ENCODE measurements at places on chromosomes 12 and 14.

DNA sequence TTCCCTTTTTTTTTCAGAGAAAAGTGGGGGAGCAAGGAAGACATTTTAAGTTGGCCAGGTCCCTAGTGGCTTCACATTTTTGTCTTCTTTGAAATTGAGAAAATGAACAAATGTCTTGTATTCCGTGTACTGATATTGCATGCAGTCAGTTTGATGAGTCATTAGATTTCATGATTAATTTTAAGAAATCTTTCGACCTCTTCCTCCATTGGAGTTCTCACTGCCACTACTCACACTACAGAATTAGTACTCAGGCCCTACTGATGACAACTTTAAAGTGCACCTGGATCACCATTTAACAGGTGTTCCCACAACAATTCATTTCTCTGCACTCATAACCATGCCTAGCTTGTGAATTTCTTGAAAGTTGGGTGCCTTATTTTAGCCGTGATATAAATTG lies 50.5 kb downstream of the SAMD4A start:
- no peak overlapping the region for H3K27ac ChIP-seq
- H3K27me3 ChIP-seq = no peaks in the 10 kb centered on the region
- no peak for DNase-seq
- H3K4me3 ChIP-seq = no peak overlapping the region

DNA sequence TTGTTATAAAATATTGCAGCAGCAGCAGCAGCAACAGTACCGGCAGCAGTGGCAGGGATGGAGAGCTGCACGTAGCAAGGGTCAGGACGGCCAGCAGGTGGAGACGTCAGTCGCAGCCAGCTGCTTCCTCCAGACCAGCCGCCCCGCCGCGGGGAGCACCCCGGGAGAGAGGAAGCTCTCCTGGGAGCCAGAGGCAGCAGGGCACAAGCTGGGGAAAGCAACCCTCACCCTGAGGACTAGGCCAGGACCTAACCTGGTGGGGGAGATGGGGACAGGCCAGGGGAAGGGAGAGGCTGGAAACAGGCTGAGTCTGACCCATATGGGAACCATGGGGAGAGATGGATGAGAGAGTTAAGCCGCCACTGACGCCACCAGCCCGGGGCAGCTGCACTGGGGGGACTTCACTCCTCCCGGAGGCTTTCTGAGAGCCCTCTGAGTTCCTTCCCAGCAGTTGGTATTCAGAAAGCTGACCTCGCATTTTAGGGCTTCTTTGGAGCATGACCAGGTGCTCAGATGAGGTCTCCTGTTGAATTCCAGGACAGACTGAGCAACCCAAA lies 56.3 kb downstream of the SPTB start:
- no peaks in the 10 kb centered on the region for H3K36me3 ChIP-seq
- H3K4me1 ChIP-seq = peaks cover 13% of the 10 kb centered on the region
- no peak overlapping the region for H3K4me3 ChIP-seq
- no peak overlapping the region for H3K27ac ChIP-seq

DNA sequence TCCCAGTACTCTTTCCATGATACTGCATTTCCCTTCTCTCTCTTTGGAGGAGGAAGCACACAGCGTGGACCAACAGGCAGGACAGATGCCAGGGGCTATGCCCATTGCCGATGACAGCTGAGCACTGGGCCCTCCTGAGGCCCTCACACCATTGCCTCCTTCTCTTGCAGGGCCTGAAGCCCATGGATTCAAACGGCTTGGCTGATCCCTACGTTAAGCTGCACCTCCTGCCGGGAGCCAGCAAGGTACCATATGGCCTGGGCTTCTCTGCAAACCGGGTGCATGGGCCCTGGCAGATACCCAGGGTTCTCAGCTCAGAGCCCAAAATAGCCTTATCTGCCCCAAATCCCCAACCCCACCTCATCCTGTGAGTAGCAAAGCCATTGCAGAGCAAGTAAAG lies 25.2 kb upstream of the OAS1 start:
- DNase-seq = no peak
- no peaks in the 10 kb centered on the region for H3K27me3 ChIP-seq
- H3K4me1 ChIP-seq = no peaks in the 10 kb centered on the region
- H3K36me3 ChIP-seq = no peaks in the 10 kb centered on the region
- no peak overlapping the region for H3K27ac ChIP-seq

DNA sequence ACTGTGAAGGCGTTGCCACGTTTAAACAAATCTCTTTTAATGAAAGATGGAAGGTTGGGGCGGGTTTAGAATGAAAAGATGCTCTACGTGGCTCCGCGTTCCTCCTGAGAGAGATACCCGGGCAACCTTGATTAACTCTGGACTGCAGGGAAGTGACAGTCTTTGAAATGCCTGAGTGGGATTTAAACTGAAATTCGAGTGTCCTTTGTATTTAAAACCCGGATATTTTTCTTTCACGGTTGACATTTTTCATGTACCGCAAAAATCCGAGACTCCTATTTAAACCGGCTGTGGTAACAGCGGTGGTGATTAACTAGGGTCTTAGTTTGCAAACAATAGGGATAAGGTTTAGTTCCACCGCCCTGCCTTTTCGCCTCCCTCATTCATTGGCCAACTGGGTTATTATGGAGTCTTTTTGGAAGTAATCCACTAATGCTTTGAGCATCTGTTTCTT lies 707 bp downstream of the G2E3 start:
- H3K36me3 ChIP-seq = no peaks in the 10 kb centered on the region
- no peaks in the 10 kb centered on the region for H3K4me1 ChIP-seq
- no peak overlapping the region for H3K27ac ChIP-seq

GRCh38 chr12:12987421-12987820 lies 12.6 kb downstream of the HEBP1 start:
- peaks cover 6% of the 10 kb centered on the region for H3K36me3 ChIP-seq
- H3K4me3 ChIP-seq = no peak overlapping the region
- no peaks in the 10 kb centered on the region for H3K27me3 ChIP-seq
- H3K27ac ChIP-seq = no peak overlapping the region
- peaks cover 12% of the 10 kb centered on the region for H3K4me1 ChIP-seq

- H3K36me3 ChIP-seq = peaks cover 70% of the 10 kb centered on the region
- DNase-seq = no peak
- H3K27me3 ChIP-seq = no peaks in the 10 kb centered on the region
- no peak overlapping the region for H3K4me3 ChIP-seq
- no peaks in the 10 kb centered on the region for H3K4me1 ChIP-seq
- H3K27ac ChIP-seq = no peak overlapping the region
These were observed 3.3 kb upstream of the RBM23 start for GRCh38 chr14:22922294-22922693.

- no peaks in the 10 kb centered on the region for H3K4me1 ChIP-seq
- H3K4me3 ChIP-seq = no peak overlapping the region
- no peak overlapping the region for H3K27ac ChIP-seq
- no peaks in the 10 kb centered on the region for H3K36me3 ChIP-seq
- no peak for DNase-seq
These were observed 218.1 kb downstream of the C12orf75 start for GRCh38 chr12:105548626-105549025.

GRCh38 chr12:5003025-5003666 lies 40.5 kb upstream of the KCNA5 start:
- H3K4me1 ChIP-seq = no peaks in the 10 kb centered on the region
- no peak overlapping the region for H3K27ac ChIP-seq
- no peak overlapping the region for H3K4me3 ChIP-seq
- no peaks in the 10 kb centered on the region for H3K36me3 ChIP-seq

DNA sequence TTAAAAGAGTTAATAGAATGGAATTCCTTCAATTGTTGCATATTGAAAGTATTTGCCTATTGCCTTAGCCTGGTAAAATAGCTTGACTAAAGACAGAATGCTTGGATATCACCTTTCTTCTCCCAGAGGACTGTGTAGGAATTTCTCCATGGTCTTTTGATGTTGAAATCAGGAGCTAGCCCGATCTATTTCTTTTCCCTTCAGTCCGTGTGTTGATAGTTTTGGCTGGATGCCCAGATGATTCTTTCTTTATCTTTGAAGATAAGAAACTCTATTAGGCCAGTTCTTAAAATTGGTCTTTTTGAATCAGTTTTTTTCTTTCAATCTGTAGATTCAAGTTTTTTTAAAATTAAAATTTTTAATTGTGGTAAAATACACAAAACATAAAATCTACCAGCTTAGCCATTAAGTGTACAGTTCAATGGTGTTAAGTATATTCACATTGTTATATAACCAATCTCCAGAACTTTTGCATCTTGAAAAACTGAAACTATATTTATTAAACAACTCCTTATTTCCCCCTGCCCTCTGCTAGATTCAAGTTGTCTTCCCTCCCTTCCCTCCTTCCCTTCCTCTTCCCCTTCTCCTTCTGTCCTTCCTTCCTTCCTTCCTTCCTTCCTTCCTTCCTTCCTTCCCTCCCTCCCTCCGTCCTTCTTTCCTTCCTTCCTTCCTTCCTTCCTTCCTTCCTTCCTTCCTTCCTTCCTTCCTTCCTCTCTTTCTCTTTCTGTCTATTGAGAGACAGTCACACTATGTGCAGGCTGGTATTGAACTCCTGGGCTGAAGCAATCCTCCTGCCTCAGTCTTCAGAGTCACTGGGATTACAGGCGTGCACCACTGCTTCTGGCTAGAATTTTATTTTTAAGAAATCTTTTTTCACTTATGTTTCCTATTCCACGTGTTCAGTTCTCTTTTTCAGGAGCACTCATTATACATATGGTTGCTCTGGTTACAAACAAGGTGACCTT lies 10.1 kb downstream of the LACRT start:
- H3K36me3 ChIP-seq = no peaks in the 10 kb centered on the region
- no peak for DNase-seq
- no peak overlapping the region for H3K4me3 ChIP-seq
- no peak overlapping the region for H3K27ac ChIP-seq

GRCh38 chr12:49515266-49515665 lies 23.6 kb upstream of the KCNH3 start:
- H3K27me3 ChIP-seq = no peaks in the 10 kb centered on the region
- no peak overlapping the region for H3K4me3 ChIP-seq
- no peaks in the 10 kb centered on the region for H3K4me1 ChIP-seq
- H3K27ac ChIP-seq = no peak overlapping the region
- DNase-seq = no peak
- H3K36me3 ChIP-seq = no peaks in the 10 kb centered on the region

DNA sequence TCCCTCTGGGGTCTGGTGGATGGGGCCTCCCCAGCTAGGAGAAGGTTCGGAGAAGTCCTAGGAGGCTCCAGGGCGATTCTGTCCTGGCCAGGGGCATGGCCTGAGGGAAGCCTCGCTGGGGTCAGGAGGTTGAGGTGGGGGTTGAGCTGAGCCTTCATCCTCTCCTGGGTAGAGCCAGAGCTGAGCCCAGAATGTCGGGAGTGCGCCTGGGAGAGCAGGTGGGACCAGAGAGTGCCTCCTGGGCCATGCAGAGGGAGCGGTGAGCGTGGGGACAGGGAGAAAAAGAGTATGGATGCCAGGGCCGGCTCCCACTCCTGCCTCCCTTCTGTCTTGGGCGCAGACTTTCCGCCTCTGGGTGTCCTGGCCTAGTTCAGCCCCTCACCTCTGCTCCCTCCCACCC lies 13.1 kb downstream of the RPS6KL1 start:
- DNase-seq = no peak
- no peak overlapping the region for H3K27ac ChIP-seq
- no peaks in the 10 kb centered on the region for H3K27me3 ChIP-seq
- H3K4me1 ChIP-seq = no peaks in the 10 kb centered on the region
- no peaks in the 10 kb centered on the region for H3K36me3 ChIP-seq
- no peak overlapping the region for H3K4me3 ChIP-seq

Measured in H1 (cell line).